Activated CD8-positive, alpha-beta memory T cell treated with anti-CD3 and anti-CD28 coated beads, Interleukin-2, amount 50 U/mL, for 4 hours (primary cell): ENCODE measurements at places on chromosomes 2 and 18.

- DNase-seq = no peak
Measured at GRCh38 chr2:230765611-230766300, 53.1 kb downstream of the CAB39 start.

DNA sequence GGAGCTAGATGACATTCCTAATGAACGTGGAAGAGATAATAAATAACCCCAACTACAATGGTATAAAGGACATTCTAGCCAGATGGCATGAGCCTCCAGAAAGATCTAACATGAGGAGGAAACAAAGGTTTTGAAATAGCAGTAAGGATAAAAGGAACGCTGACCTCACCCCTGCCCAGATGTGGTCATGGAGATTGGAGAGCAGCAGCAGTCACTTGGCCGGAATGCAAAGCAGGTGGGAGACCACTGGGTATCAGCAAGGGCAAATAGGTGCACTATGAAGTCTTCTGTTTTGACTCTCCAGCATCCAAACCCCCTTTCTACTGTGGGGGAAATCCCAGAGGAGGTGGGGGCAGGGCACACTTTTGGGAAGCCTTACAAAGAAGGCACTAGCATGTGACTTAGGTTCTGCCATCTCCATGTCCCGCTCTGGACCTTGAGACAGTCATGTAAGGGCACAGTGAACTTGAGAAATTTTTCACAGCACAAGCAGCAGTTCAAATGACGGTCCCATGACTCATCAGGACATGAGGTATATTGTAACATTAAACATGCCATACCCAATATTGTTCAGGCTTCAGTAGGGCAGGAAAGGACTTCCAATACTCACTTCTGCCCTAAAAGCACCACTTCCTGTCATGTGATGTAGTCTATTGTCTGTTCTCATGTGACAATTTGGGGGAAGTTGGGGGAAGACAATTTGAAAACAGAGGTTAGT, 55.2 kb downstream of the METTL4 start:
- DNase-seq = no peak

DNA sequence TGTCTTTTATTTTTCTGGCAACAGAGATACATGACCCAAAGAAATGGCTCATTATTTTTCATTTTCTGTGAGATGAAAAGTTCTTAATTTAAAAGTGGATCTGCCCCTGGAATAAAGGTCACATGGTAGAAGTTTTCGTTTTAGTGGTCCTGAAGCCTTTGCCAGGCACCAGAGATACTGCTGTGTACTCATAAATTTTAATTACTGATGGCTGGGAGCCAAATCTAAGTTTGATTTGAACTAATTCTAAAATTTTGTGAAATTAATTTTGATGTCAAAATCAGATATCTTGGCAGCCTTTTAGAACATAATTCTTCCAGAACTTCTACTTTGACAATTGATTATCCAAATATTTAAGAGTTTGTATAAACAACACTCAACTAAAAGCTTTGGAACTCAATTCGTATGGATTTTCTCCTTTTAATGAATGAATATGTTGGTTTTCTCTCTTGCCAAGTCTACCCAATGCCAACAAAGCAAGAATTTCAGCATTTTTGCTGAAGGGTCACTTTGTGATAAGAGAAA, 128.5 kb upstream of the SP5 start:
- DNase-seq = no peak

GRCh38 chr2:134640494-134640893, 78.3 kb downstream of the TMEM163 start:
- no peak for DNase-seq

- DNase-seq = no peak
Measured at GRCh38 chr2:9434489-9434888, 11.0 kb downstream of the CPSF3 start.

GRCh38 chr2:62055724-62056336, 140.1 kb upstream of the B3GNT2 start:
- no peak for DNase-seq

DNA sequence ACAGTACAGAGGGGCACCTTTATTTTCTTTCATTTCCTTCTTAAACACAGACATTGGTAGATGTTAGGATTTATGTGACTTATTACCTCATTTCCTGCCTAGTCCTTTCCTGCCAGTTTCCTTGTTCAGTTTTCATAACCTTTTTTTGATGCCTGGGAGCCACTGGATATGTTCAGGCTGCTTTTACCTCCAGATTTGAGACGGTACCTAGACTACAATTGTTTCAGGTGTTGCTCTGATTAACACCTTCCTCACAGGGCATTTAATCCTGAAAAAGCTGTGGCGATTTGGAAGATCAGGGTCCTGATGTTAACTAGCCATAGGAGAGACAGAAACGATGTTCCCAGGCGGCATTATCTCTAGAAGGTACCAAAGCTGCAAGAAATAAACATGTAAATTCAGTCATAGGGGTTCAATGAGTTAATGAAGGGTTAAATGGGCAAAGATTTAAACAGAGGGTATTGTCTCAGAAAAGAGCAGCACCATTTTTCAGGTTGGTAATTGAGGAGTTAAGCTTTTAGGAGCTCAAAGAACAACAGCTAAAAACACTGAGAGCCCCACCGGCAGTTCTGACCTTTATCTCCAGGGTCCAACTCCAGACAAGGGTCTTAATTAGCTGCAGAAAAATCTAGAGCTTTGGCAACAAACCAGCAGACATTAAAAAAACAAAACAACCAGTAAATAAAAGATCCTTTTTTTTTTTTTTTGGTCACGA, 93.3 kb downstream of the HRH4 start:
- DNase-seq = no peak

GRCh38 chr2:214876815-214877214, 67.3 kb upstream of the BARD1 start:
- no peak for DNase-seq

DNA sequence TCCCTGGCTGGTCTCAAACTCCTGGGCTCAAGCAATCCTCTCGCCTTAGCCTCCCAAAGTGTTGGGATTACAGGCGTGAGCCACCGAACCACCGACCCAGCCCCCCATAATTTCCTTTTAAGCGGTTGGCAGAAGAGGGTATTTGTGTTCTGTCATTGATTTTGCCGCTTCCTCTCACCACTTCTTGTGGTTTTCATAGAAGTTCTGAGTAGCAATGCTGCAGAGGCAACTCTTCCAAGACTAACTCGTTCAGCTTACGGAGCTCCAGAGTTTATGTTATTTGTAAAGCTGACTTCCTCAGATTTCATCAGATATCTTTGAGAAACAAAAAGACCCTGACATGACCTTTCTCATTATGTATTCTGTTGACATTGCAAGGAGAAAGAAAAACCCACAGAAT, 261.4 kb upstream of the KCNJ3 start:
- DNase-seq = no peak

- DNase-seq = no peak
Measured at GRCh38 chr2:120798567-120799247, 63.0 kb downstream of the GLI2 start.
